Common myeloid progenitor, CD34-positive (primary cell): ENCODE measurements at places on chromosomes 5 and 9.

DNA sequence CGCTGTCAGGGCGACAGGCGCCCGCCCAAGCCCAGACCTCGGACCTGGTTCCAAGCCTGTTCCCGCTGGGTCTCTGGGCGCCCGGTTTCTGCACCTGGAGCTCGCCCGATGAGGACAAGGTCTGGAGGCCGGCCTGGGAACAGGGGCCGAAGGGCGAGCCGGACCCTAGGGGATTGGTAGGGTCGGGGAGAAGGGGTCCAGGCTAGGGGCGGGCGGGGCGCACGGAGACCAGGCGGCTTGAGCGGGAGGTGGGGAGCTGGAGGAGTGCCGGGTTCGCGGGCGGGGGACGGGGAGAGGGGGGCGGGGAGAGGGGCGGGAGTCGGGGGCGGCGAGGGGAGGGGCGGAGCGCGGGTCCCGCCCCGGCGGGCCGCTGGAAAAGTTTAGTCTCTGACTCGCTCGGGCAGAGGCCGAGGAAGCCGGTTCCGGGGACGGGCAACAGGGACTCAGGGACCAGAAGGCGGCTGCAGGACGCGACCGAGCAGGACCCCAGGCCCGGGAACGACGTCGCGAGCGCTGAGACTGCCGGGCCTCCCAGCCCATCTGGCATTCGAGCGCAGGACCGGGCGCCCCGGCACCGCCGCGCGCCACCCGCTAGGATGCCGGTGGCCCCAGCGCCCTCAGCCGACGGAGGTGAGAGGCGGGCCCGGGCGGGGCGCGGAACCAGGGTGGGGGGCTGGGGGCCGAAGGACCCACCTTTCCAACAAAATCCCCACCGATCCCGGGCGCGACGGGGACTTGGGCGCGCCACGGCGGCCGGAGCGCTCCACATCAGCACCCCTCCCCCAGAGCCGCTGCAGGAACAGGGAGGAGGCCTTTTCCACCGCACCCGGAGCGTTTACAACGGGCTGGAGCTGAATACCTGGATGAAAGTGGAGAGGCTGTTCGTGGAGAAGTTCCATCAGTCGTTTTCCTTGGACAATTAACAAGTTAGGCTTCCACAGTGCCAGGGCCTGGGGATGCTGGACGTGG lies at the start of gene S1PR3:
S1PR3 (plus strand) TSS at position 403 of the 969 bp plus-strand sequence. CDS start 9,733 bp downstream, outside the sequence.
- no peak within 1 kb of the TSS for H3K27ac ChIP-seq
- no peaks in the 10 kb centered on the region for H3K36me3 ChIP-seq
- no peak for DNase-seq
- peak within 1 kb of the TSS; percentile 50 for H3K4me3 ChIP-seq

DNA sequence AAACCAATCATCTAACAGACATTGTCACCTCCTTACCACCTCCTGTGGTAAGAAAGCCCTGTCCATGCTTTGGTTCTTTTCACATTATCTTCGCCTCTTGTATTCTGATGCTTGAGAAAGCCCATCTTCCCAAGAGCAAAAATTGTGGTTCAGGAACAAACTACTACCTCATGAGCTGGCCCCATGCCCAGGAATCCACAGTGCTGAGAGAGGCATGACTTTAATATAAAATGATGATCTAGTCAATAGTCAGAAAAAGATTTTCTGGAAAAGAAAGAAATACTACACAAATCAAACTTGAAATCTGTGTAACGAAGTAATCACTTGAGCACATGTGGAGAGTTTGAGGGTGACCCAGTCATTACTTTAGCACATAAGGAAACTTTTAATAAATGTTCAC lies 94.7 kb downstream of the FGF10 start:
- H3K27me3 ChIP-seq, result no peaks in the 10 kb centered on the region
- no peak overlapping the region for H3K4me3 ChIP-seq

DNA sequence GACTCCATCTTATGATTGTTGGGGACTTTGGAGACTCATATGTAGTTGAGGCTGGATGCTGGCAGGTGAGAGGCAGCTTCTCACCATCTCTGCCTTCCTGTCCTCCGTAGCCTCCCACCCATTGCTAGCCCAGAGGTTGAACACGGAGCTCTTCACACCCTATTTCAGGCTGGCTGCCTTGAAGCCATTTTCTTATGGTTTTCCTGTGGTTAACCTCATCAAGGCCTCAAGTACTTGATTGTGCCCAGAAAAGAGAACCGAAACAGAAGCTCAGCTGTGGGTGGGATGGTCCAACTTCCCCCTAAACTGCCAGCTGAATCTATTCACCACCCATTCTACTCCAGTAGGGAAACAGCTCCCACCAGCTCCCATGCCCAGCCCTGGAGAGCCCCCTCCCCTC lies 102.9 kb downstream of the LIFR start:
- DNase-seq, result peak; percentile 91
- H3K4me1 ChIP-seq, result no peaks in the 10 kb centered on the region
- H3K4me3 ChIP-seq, result no peak overlapping the region
- no peak overlapping the region for H3K27ac ChIP-seq

DNA sequence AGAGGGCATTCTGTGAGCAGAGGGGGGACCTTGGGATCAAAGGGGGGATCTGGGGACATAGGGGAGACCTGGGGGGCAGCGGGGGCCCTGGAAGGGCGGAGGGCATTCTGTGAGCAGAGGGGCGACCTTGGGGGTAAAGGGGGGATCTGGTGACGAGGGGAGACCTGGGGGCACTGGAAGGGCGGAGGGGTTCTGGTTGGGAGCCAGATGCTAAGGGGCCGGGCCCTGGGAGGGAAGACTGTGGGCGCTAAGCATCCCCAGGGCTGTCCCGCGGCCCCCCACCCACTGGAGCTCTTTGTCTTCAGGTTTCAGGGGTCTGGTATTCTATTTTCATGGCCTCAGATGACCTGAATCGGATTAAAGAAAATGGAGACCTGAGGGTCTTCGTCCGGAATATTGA lies 748 bp downstream of the LCN9 start:
- peaks cover 8% of the 10 kb centered on the region for H3K27me3 ChIP-seq
- no peaks in the 10 kb centered on the region for H3K36me3 ChIP-seq
- H3K4me3 ChIP-seq, result no peak overlapping the region
- H3K4me1 ChIP-seq, result no peaks in the 10 kb centered on the region
- no peak for DNase-seq
- H3K27ac ChIP-seq, result no peak overlapping the region

- H3K36me3 ChIP-seq, result no peaks in the 10 kb centered on the region
- H3K4me1 ChIP-seq, result no peaks in the 10 kb centered on the region
- no peak for DNase-seq
- H3K27ac ChIP-seq, result no peak overlapping the region
These were observed 3.2 kb upstream of the ADRA1B start for GRCh38 chr5:159913048-159913447.

DNA sequence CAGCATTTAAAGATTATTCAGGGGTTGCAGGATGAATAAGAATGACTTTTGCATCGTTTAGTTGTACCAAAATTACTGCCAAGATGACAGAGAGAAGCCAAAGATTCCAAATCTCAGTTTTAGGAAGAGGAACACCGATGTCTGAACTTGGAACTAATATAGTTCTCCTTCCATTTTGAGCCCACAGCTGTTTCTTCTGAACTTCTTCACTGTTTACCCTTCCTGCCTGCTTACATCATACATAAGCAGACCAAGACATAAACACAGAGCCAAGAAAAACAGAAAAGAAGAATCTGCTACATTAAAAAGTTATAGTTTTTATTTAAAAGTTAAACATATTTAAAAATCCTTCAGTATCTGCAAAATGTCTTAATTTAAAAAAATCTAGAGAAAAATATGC lies 146.9 kb upstream of the RAPGEF1 start:
- H3K4me1 ChIP-seq, result no peaks in the 10 kb centered on the region
- peaks cover 7% of the 10 kb centered on the region for H3K36me3 ChIP-seq
- H3K4me3 ChIP-seq, result no peak overlapping the region

DNA sequence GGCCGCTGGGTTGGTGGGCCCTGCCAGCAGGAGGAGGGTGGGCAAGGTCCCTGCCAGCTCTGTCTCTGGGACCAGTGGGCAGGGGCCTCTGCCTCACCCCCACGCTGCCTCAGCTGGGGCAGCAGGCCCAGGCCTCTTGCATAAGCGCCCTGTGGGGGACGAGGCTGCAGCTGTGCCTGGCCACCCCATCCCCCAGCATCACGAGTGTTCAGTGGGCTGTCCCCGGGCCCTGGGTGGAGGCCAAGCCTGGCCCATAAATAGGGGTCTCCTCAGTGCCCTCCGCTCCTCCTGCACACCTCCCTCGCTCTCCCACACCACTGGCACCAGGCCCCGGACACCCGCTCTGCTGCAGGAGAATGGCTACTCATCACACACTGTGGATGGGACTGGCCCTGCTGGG lies at the start of gene PTGDS:
PTGDS (plus strand) TSS at position 282 of the 400 bp plus-strand sequence; CDS start at position 357, 75 bp downstream.
- no peaks in the 10 kb centered on the region for H3K4me1 ChIP-seq
- H3K27ac ChIP-seq, result no peak within 1 kb of the TSS
- no peak for DNase-seq
- H3K27me3 ChIP-seq, result no peaks in the 10 kb centered on the region

DNA sequence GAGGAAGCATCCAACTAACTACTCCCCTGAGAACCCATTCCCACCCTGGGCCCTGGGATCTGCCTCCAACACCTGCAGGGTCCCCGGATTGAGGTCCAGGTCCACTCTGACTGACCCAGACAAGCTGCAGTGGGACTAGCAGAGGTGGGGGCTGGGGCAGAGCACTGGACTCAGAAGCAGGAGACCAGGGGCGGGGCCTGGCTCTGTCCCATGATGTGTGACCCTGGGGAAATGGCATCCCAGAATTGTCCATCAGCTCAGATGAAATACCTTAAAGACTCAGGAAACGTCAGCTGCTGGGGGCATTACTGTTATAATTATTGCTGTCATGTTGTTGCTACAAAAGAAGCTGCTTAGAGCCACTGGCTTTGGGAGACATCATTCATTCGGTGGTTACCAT lies 202.4 kb downstream of the C9orf50 start:
- H3K27ac ChIP-seq, result no peak overlapping the region
- H3K27me3 ChIP-seq, result no peaks in the 10 kb centered on the region
- H3K36me3 ChIP-seq, result no peaks in the 10 kb centered on the region
- DNase-seq, result no peak
- H3K4me1 ChIP-seq, result peaks cover 48% of the 10 kb centered on the region

GRCh38 chr5:120151825-120152224 lies 312.3 kb upstream of the PRR16 start:
- H3K4me1 ChIP-seq, result no peaks in the 10 kb centered on the region
- H3K4me3 ChIP-seq, result no peak overlapping the region

DNA sequence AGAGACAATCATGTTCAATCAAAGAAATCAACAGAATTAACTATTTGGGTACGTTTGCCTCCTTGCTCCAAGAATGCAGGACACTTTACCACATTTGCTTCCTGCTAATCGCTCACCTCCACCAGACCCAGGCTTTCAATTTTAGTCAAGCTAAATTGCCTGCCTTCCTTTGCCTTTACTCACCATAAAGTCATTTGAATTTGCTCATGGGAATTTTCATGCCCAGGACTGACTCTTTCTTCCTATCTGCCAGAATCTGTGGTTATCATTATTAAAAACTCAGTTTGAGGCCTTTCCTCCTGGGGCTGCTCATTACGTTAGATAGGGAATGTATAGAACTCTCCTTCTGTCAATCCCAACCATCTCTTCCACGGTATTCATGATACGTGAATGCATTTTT lies 1935.3 kb upstream of the WWC1 start:
- no peak overlapping the region for H3K4me3 ChIP-seq
- DNase-seq, result no peak
- H3K4me1 ChIP-seq, result no peaks in the 10 kb centered on the region
- H3K27me3 ChIP-seq, result no peaks in the 10 kb centered on the region
- H3K36me3 ChIP-seq, result no peaks in the 10 kb centered on the region
